Mesendoderm (in vitro differentiated cells): ENCODE measurements at places on chromosomes 1 and 21.

GRCh38 chr1:18991585-18991984, 35.1 kb upstream of the IFFO2 start:
- DNase-seq, result no peak
- no peaks in the 10 kb centered on the region for H3K27me3 ChIP-seq
- no peak overlapping the region for H3K27ac ChIP-seq
- H3K4me3 ChIP-seq, result no peak overlapping the region

- no peaks in the 10 kb centered on the region for H3K36me3 ChIP-seq
- no peaks in the 10 kb centered on the region for H3K4me1 ChIP-seq
- DNase-seq, result no peak
- no peaks in the 10 kb centered on the region for H3K27me3 ChIP-seq
- no peak overlapping the region for H3K4me3 ChIP-seq
- H3K27ac ChIP-seq, result no peak overlapping the region
Observed at GRCh38 chr1:41728403-41729202, 190.1 kb downstream of the HIVEP3 start.

GRCh38 chr1:36951292-36951750, 83.0 kb downstream of the GRIK3 start:
- no peaks in the 10 kb centered on the region for H3K27me3 ChIP-seq
- H3K4me3 ChIP-seq, result no peak overlapping the region
- H3K27ac ChIP-seq, result no peak overlapping the region

DNA sequence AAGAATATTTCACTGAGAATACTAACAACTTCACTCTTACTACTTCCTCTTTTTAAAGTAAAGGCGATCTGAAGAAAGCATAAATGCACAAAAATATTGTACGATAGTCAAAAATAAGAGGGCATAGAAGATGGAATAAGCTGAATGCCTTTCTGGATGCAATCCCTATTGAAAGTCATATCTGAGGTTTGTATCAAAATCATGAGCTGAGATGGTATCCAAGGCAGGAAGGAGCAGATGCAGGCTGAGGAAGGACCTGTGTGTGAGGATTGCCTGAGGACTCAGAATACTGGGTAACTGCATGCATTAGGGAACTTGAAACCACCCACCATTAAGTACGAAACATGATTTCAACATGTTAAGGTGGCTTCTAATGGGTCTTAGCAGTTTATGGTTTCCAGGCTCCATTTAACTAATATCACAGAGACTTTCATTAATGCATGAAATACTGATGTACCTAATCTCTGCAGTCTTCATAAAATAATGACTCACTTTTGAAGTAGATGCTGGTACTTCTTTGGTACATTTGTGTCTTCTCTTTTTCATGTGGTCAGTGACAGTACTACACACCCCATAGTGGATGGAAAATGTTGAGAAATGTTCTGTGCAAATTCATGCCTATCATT, 29.6 kb upstream of the RGS1 start:
- no peaks in the 10 kb centered on the region for H3K4me1 ChIP-seq
- H3K4me3 ChIP-seq, result no peak overlapping the region
- H3K27me3 ChIP-seq, result no peaks in the 10 kb centered on the region
- H3K36me3 ChIP-seq, result no peaks in the 10 kb centered on the region
- H3K27ac ChIP-seq, result no peak overlapping the region

DNA sequence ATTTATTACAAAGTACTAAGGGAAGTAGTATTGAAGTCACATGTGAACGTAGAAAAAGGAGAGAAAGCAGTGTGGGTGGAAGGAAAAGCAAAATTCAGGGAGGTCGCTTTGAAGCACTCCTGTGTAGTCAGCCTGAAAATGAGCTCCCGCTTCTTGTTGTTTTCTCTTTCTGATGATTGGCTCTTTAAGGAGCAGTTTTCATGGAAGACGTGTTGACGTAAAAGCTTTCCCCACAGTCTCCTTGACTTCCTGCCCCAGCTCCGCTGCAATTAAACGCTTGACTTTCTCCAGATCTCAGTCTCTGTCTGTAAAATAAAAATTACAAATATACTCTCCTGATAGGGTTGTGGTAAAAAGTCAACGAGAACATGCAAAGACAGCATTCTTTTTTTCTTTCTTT, 661.5 kb upstream of the ZP4 start:
- DNase-seq, result no peak
- no peak overlapping the region for H3K27ac ChIP-seq
- no peak overlapping the region for H3K4me3 ChIP-seq

DNA sequence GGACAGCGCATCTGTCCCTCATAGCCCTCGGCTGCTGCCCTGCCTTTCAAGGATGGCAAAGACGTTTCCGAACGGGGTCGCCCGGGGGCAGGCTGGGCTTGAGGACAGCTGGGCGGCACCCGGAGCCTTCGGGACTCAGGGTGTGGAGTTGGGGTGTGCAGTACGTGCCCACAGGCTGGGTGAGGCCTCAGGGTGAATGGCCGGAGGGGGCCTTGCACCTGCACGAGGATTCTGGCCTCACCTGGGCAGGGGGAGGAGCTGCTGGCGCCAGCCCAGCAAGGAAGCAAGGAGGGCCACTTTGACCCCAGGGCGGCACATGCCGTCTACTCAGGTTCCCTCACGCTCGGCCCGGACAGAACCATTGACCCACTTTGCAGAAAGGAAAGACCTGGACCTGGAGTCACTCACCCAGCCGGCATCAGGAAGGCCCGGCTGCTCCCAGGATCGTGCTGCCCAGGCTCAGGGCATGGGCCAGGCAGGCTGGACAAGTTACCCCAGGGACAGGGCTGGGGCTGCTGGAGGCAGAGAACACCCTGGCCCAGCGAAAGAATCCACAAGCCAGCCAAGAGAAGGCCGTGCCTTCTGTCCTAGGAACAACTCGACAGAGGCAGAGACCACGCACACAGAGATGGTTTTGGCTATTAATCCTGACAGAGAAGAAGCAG, 65.1 kb upstream of the TTC34 start:
- H3K36me3 ChIP-seq, result no peaks in the 10 kb centered on the region
- H3K27me3 ChIP-seq, result no peaks in the 10 kb centered on the region
- no peak overlapping the region for H3K27ac ChIP-seq
- no peak overlapping the region for H3K4me3 ChIP-seq
- no peaks in the 10 kb centered on the region for H3K4me1 ChIP-seq

GRCh38 chr1:210754878-210755665, 378.9 kb downstream of the KCNH1 start:
- H3K27me3 ChIP-seq, result no peaks in the 10 kb centered on the region
- no peaks in the 10 kb centered on the region for H3K36me3 ChIP-seq
- no peak overlapping the region for H3K27ac ChIP-seq
- peaks cover 3% of the 10 kb centered on the region for H3K4me1 ChIP-seq
- H3K4me3 ChIP-seq, result no peak overlapping the region

DNA sequence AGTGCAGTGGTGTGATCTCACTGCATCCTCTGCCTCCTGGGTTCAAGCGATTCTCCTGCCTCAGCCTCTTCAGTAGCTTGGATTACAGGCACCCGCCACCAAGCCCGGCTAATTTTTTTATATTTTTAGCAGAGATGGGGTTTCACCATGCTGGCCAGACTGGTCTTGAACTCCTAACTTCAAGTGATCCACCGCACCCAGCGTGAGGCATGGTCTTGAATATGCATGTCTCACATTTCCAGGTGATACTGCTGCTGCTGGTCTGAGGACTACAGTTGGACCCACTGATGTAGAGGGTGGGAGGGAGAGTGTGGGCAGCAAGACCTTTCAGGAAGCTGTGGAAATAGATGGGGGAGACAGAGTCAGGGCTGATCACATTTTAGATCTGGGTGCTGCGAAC, 21.9 kb upstream of the ASAP3 start:
- H3K36me3 ChIP-seq, result no peaks in the 10 kb centered on the region
- no peaks in the 10 kb centered on the region for H3K27me3 ChIP-seq
- H3K27ac ChIP-seq, result no peak overlapping the region
- no peak for DNase-seq
- no peak overlapping the region for H3K4me3 ChIP-seq

DNA sequence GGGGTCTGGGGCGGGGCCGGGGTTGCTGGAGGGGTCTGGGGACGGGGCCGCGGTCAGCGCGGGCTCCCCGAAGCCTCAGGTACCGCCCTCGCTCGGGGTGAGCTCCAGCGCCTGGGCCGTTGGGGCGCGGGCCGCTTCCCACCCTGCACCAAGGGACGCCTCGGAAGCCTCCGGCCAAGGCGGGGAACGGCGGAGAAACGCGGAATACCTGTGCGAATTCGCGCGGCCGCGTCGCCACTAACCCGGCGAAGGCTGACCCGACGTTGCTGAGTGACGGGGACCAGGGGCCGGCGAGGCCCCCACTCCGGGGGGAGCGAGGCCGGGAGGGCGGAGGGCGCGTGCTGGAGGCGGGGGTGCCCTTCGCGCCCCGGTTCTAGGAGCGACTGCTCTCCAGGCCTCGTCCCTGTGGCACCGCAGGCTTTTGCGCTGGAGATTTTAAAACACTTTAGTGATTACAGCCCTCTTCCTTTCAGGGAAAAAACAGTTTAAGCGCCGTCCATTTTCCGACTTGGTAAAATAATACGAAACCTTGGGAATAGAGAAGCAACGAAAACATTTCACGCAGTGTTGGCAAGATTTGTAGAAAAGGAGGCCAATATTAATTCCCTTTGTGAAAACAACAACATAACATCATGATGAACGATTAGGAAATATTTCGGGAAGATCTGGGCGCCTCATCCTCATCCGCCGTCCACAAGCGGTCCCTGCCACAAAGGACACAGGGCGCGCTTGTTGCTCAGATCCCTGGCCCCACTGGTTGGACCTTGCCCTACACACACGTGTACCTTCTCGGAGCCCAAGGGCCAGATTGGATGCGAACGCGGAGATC, 971 bp upstream of the GNG4 start:
- no peak overlapping the region for H3K27ac ChIP-seq
- peak overlapping the region; percentile 56 for H3K4me3 ChIP-seq

DNA sequence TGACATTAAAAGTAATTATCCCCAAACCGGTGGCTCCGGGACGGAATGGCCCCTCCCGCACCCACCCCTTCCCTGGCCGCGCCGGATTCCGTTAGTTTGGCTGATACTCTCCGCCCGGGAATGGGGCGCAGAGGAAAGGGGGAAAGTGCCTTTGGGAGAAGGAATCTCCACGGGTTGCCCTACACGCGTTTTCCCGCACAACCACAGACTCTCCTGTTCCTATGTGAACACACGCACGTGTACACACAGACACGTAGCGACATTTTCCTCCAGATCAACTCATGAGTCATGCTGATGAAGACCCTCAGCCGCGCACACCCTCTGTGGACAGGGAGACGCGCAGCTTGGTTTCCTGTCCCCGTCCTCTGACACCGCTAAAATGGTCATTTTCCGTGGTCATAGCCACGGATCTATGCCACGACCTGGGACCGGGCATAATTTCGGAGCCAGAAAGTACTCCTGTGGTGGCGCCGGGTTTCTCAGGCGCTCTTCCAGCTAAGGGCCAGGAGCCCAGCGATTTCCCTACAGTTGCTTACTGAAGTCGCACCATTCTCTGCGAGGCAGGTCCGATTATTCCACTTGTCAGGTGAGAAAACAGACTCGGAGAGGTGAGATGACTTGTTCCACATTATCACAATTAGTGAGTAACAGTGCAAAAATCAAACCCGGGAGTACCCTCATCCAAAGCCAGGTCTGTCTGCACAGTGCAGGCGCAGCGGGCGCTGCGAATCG, 4.0 kb upstream of the DMRTA2 start:
- peak; percentile 59 for DNase-seq
- H3K27ac ChIP-seq, result no peak overlapping the region
- H3K36me3 ChIP-seq, result no peaks in the 10 kb centered on the region
- H3K27me3 ChIP-seq, result peaks cover 75% of the 10 kb centered on the region
- H3K4me1 ChIP-seq, result peaks cover 4% of the 10 kb centered on the region

DNA sequence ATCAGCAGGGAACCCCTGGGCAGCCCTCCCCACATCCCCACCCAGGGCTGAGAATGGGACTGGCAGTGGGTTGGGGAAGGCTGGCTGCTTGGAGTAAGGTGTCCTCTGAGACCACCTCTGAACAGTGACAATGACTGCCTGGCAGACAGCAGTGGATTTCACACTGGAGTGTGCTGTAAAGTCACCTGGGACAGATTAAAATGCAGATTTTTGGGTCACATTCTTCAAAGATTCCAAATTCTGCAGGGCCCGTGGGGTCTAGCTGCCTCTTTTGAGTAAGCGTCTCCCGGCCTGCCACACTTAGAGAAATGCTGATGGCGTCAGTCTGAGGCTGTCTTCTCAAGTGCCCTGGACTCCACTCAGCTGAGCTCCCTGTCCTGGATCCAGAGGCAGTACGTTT, 164.5 kb downstream of the GRIK3 start:
- DNase-seq, result peak; percentile 63
- no peaks in the 10 kb centered on the region for H3K27me3 ChIP-seq
- no peaks in the 10 kb centered on the region for H3K36me3 ChIP-seq
- H3K4me3 ChIP-seq, result no peak overlapping the region
- H3K27ac ChIP-seq, result no peak overlapping the region
- no peaks in the 10 kb centered on the region for H3K4me1 ChIP-seq

GRCh38 chr21:33855190-33855589, 60.4 kb downstream of the ATP5PO start:
- peak; percentile 45 for DNase-seq
- no peak overlapping the region for H3K27ac ChIP-seq
- H3K4me3 ChIP-seq, result no peak overlapping the region
- no peaks in the 10 kb centered on the region for H3K4me1 ChIP-seq
- H3K27me3 ChIP-seq, result no peaks in the 10 kb centered on the region
- H3K36me3 ChIP-seq, result no peaks in the 10 kb centered on the region

DNA sequence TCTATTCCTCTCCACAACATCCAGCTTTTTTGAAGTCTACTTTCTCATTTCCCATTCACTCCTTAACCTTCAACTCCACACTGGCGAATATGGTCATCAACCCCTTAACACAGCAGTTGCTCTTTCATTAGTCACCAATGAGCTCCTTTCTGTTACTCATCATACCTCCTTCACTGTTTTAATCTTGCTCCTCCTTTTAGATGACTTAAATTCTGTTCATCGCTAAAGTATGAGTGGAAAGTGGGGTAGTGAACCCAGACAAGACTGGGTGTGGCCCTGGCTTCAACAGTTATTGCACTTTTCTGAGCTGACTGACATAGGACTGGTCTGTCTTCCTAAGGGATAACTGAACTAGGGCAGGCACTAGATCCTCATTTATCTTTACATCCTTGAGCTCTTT, 51.3 kb downstream of the AKT3 start:
- no peaks in the 10 kb centered on the region for H3K36me3 ChIP-seq
- no peaks in the 10 kb centered on the region for H3K4me1 ChIP-seq
- no peak overlapping the region for H3K27ac ChIP-seq
- no peak overlapping the region for H3K4me3 ChIP-seq
- no peaks in the 10 kb centered on the region for H3K27me3 ChIP-seq

DNA sequence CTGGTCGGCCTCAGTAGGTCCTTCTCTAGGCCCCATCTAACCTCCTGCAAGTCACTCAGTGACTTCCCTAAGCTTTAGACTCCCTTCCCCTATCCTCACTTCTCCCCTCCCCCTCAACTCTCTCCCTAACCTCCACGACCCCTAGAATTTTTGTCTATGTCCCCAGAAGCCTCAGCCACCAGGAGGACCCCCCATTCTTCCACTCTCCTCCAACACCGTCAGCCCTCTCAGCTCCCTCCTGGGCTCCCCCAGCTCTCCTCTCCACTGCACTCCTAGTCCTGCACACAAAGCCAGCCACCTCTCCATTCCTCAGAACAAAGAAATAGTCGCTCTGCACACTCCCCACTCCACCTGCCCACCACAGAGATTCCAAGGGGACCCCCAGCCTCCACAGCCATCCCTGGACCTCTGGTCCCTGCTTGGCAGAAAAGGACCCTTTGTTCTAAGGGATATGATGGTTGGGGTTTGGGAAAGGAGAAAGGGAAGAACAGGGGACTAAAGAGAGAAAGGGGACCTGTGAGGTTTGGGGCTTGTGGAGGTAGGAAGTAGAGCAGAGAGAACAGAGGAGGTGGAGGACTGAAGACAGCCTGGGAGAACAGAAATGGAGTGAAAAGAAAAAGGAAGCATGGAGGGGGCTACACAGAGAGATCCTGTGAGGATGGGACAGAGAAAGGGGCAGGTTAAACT, 2.8 kb downstream of the ARHGEF2 start:
- no peak for DNase-seq
- H3K4me1 ChIP-seq, result peaks cover 25% of the 10 kb centered on the region
- H3K27ac ChIP-seq, result peak overlapping the region; percentile 34
- no peaks in the 10 kb centered on the region for H3K27me3 ChIP-seq
